Dermis blood vessel endothelial cell (primary cell): ENCODE measurements at places on chromosomes 1 and 21. TPM values are rescaled to one million over a fixed set of nuclear protein-coding genes. Genes with fewer than 3 reads are reported as not detected.

The GPR37L1 gene
- under 0.01 TPM in 1 of 2 replicates, not detected in the other for total RNA-seq

The CD52 gene
- total RNA-seq = not detected in 2 replicates

The UBASH3A gene
- total RNA-seq = not detected in 2 replicates

DNA sequence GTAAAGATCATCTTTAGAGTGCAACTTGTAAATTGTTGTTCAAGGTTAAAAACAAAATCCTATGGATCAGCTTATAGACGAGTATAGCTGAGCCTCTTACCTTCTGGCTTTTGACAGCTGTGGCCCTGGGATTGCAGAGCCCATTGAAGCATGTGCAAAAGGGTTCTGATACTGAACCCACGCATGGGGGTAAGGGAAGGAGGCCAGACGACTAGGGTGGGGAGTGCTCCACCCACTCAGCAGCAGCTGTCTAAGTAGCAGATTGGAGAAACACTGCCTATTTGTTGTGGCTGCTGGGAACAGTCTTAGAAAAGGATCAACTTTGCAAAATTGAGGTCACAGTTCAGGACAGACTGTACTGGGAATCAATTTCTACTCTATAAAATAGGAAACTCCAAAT is 16.1 kb downstream of the CD101 start:
- DNase-seq = no peak

GRCh38 chr21:42187976-42188653 is 30.8 kb upstream of the ABCG1 start:
- DNase-seq = peak; percentile 24

DNA sequence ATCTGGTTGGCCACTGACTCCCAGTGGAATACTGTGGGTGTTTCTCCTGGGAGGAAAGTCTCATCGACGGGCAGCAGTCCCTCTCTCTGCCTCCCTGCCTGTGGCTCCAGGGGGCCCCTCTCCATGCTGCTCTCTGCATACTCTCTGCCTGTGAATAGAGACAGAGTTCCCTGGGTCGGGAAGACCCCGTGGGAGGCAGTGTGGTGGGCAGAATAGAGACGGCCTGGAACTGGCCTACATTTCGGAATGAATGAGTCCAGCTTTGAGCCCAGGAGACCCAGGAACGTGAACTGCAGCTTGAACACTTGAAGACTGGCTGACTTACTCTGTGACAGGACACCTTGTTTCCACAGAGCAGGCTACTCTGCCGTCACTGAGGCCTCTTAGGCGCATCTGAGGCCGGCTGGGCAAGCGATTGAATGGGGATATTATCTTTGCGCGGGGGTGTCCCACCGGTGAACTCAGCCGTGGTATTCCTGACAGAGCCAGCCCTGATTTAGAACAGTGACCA is 64.0 kb downstream of the KIF21B start:
- no peak for DNase-seq

DNA sequence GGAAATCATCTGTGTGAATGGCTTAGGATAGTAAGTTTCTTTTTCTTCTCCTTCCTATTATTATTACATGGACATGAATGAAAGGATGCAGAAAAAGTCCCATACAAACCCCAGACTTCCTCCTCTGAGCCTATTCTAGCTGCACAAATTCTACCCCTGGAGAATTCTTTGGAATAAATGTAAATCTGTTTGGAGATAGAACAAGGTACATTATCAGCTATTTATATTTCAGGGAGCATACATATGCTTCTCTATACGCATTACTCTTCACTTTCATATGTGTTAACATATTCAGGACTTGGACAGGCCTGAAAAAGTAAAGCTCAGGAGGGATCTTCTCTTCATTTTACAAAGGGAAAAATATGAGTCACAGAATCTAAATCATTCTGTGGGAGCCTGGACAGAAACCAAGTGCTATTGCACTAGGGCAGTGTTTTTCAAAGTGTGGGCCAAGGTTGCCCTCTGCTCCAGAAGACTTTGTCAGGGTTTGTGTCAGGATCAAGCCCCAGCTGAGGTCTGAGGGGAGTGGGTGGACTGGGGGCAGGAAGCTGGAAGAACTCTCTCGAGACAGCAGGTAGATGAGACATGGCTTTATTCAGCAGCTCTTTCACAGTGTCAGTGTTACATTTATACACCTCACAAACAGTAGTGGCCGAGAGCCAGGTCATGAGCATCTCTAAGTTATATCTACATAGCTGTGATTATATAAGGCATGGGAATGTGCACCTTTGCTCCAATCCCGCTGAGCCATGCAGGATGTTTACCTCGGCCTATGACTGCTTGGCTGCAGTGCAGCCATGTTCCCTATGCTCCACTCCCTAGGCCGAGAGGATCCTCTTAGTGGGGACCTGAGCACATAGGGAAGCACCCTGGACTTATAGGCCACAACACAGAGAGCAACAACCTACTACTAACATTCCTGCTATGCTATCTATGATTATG is 114.3 kb downstream of the GDAP2 start:
- DNase-seq = peak; percentile 49

DNA sequence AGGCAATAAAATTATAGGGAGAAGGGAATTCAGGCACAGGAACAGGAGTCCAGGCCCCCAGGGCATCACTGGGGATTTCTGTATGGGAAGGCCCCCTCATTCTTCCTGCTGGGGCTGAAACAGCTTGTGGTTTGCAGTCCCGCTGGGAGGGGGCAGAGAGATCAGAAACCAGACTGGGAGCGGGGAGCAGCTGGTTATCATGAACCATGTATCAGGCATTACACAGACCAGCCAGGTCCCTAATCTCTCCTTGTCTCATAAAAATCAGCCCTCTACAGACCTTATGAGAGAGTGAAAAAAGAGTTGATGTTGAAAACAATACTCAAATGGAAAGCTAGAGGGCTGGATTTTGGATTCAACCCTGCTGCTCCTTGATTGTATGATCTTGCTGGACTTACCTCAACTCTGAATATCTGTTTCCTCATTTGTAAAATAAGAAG is 93.4 kb upstream of the F3 start:
- DNase-seq = no peak

DNA sequence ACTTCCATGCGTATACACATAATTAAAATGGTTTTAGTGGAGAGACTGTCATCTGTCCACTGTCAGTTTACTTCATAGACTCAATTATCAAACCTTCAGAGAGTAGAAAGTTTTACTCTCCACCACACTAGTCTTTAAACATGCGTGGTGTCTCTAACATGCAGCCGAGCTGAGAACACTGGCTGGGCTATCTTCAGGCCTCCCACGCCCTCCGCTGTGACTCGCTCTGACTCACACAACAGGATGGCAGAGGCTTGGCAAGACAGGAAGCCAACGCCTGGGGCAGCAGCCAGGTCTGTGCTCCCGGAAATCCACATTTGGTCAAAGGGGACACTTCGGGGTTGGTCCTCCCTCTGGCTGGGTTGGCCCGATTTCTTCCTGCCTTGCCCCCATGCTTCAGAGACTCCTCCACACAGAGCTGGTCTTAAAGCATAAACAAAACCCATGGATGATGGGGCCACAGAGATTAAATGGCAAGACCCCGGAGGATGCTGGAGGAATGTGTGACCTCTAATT is 22.7 kb upstream of the IFNGR2 start:
- peak; percentile 96 for DNase-seq

DNA sequence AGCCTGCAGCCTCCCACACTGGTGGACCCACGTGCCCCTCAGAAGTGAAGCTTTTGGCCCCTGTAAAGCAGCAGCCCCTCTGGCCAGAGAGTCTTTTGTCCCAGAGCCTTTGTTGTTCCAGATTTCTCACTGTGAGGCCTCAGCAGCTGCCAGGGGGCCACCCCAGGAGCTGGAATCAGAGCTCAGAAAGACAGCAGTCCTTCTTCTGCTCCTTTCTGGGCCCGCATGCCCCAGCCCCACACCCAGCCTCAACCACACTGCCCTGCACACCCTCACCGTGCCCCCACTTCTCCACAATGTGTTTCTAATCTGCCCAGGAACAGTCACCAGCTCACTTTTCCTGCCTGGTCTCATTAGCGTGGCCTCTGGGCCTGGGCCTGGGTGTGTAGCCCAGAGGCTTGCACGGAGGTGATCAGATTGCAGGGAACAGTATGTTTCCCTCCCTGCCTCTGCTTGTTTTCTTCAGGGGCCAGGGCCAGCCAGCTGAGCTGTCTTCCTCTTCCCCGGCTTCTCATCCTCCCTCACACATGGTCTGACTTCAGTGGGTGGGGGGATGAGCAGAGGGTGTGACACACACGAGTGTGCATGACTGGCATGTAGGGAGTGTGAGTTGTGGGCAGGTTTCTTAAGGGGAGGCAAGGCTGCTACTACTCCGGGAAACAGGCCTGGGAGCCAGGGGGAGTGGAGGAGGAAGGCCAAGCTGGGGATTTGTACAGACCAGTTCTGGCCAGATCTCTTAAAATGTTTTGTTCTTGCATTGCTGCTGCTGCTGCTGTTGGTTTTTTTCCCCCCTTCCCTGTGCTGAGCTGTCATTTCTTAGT is 82.5 kb upstream of the ZNF648 start:
- DNase-seq = peak; percentile 3
